ENCODE measurements at places on chromosomes 3 and 15. TPM values are rescaled to one million over a fixed set of nuclear protein-coding genes. Genes with fewer than 3 reads are reported as not detected.

GRCh38 chr3:173617490-173617889 is 219.9 kb downstream of the NLGN1 start:
- peaks cover 13% of the 10 kb centered on the region for H3K4me1 ChIP-seq
- DNase-seq, result no peak
- H3K27ac ChIP-seq, result no peak overlapping the region
- H3K4me3 ChIP-seq, result no peak overlapping the region
- no peaks in the 10 kb centered on the region for H3K27me3 ChIP-seq
- H3K36me3 ChIP-seq, result no peaks in the 10 kb centered on the region

GRCh38 chr15:52180196-52180835 is 10.9 kb downstream of the GNB5 start:
- H3K27me3 ChIP-seq, result peaks cover 24% of the 10 kb centered on the region
- peak overlapping the region; percentile 89 for H3K4me3 ChIP-seq
- peak overlapping the region; percentile 84 for H3K27ac ChIP-seq
- no peaks in the 10 kb centered on the region for H3K36me3 ChIP-seq

DNA sequence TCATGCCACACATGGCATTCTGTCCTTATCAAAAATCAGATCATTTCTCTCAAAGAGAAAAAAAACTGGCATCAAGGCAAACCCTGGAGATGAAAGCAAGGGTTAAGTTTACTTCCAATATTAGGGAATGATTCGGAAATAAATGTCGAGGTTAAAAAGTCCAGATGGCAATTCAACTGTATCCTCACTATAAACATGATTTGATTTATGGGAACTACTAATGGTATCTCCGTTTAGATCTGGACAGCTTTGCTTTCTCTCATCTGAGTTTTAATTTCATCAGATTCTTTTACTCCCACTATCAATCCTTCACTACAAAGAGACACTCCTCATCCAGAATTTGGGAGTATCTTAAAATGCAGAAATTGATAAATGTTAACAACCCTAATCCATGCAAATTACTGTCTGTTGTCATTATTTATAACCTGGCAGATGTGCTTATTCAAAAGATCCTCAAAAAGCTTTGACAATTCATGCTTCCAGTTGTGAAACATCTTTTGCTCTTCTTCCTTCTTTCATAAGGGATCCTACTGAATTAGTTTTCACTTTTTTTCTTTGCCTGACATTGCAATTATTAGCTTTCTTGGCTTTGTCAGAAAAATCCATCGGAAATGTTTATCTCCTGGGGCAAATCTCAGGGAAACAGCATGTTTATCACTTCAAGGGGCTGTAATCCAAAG is 903.2 kb downstream of the MCTP2 start:
- no peaks in the 10 kb centered on the region for H3K27me3 ChIP-seq
- H3K4me1 ChIP-seq, result peaks cover 34% of the 10 kb centered on the region
- peak overlapping the region; percentile 26 for H3K4me3 ChIP-seq
- H3K36me3 ChIP-seq, result no peaks in the 10 kb centered on the region

GRCh38 chr15:49852756-49853155 is 231.9 kb downstream of the DTWD1 start:
- no peaks in the 10 kb centered on the region for H3K27me3 ChIP-seq
- no peak for DNase-seq
- H3K4me1 ChIP-seq, result peaks cover 5% of the 10 kb centered on the region
- H3K36me3 ChIP-seq, result peaks cover 5% of the 10 kb centered on the region
- H3K4me3 ChIP-seq, result no peak overlapping the region

GRCh38 chr3:115617591-115617990 is 5.7 kb upstream of the GAP43 start:
- no peak overlapping the region for H3K27ac ChIP-seq
- H3K4me1 ChIP-seq, result no peaks in the 10 kb centered on the region
- no peaks in the 10 kb centered on the region for H3K36me3 ChIP-seq
- H3K27me3 ChIP-seq, result peaks cover 7% of the 10 kb centered on the region
- no peak overlapping the region for H3K4me3 ChIP-seq

DNA sequence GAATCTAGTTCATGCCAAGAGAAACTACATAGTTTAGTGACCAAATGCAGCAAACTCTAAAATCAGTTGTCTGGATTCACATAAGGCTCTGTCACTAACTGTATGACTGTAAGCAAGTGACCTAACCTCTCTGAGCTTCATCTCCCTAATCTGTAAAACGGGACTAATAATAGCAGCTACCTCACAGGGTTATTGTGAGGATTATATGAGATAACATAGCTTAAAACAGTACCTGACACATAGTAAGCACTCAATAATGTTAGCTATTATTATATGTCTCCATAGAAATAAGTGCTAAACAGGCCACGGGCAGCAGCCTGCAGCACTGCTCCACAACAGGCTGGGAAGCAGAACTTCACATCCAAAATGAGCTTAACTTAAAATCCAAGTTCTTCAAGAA is 30.2 kb downstream of the NPTN start:
- H3K27me3 ChIP-seq, result no peaks in the 10 kb centered on the region
- no peak overlapping the region for H3K4me3 ChIP-seq
- DNase-seq, result no peak
- no peak overlapping the region for H3K27ac ChIP-seq

DNA sequence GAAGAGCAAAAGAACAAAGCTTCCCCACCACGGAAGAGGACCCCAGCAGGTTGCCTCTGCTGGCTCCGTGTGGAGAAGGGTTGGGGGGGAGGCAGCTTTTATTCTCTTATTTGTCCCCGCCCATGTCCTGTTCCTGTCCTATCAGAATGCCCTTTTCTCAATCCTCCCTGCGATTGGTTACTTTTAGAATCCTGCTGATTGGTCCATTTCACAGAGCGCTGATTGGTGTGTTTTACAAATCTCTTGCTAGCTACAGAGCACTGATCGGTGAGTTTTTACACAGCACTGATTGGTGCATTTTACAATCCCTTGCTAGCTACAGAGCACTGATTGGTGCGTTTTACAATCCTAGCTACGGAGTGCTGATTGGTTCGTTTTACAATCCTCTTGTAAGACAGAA is 100.6 kb upstream of the KLF13 start:
- H3K4me1 ChIP-seq, result peaks cover 14% of the 10 kb centered on the region
- no peak for DNase-seq
- H3K27me3 ChIP-seq, result peaks cover 7% of the 10 kb centered on the region
- no peaks in the 10 kb centered on the region for H3K36me3 ChIP-seq

DNA sequence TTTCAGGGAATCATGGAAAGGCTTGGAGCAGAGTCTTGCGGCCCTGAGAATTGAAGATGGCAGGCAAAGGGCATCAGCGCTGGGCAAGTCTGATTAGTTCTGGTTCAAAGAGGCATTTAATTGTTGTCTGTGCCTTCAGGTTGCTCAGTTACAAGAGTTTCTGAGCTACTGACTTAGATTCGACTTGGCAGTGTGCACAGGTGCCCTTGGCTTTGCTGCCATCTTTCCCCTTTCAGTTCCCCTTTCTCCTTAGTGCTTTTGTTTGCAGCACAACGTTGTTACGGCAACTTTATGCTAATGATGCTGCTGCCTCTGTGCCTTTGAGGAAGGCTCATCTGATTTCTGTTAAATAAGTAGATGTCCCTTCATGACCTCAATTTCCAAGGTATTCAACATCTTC is 12.5 kb downstream of the P2RY14 start:
- no peaks in the 10 kb centered on the region for H3K36me3 ChIP-seq
- H3K4me3 ChIP-seq, result no peak overlapping the region
- DNase-seq, result no peak
- peaks cover 11% of the 10 kb centered on the region for H3K27me3 ChIP-seq
- H3K27ac ChIP-seq, result no peak overlapping the region

DNA sequence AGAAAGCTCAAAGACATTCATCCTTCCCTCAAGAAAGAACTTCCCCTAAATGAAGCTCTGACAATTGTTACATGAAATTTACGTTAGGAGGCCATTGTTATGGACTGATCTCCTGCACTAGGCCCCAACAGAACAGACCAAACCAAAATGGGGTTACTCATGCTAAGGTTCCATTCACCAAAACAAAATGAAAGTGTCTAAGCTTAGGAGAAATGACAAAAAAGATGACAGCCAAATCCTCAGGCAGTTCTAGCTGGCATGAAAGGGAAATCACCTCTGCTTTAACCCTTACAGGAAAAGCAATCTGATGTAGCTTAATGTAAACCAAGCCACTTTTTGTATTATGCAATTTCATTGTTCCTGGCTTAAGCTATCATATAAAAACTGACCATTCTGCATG is 271.2 kb downstream of the MAGI1 start:
- H3K36me3 ChIP-seq, result peaks cover 3% of the 10 kb centered on the region
- no peak for DNase-seq
- H3K27me3 ChIP-seq, result peaks cover 3% of the 10 kb centered on the region

- H3K36me3 ChIP-seq, result no peaks in the 10 kb centered on the region
- H3K27me3 ChIP-seq, result peaks cover 6% of the 10 kb centered on the region
- no peaks in the 10 kb centered on the region for H3K4me1 ChIP-seq
Observed at GRCh38 chr3:65130782-65131181, 443.0 kb upstream of the ADAMTS9 start.

DNA sequence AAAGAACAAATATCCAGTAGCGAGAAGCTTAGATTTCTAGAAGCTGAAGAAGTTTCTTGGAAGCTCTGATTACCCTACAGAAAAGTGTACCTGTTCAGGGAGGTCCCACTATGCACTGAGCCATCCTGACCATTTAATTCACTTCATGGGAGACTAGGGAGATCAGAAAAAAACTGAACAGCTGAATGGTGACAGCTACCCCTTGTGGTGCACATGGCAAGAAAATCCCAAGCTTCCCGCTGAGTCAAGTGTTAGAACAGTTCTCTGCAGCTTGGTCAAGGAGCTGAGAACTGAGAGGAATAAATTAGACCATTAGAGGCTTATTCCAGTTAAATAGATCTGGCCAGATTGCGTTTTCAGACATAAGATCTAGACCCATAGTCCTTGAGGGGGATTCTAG is 197.2 kb upstream of the VEPH1 start:
- H3K36me3 ChIP-seq, result no peaks in the 10 kb centered on the region
- no peak overlapping the region for H3K27ac ChIP-seq
- DNase-seq, result no peak

- peaks cover 31% of the 10 kb centered on the region for H3K36me3 ChIP-seq
- no peak for DNase-seq
- H3K27ac ChIP-seq, result no peak overlapping the region
- H3K4me1 ChIP-seq, result no peaks in the 10 kb centered on the region
Observed at GRCh38 chr15:61943992-61944391, 116.3 kb downstream of the VPS13C start.

DNA sequence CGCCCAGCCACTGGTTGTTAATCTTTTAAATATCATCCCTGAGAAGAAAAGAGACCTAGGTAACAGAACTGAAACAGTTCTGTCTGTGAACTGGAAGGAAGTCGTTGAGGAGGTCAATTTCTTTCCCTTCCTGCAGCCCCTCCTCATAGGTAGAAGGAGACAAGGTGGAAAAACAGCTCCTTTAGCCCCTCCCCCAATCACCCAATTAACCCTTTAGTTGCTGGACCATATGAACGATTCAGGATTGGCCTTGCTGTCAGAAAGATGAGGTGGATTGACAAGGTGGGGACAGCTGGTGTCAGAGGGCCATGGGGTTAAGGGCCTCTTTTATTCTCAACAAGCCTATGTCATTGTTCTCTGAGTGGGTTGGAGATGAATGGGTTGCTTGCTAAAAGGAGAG is 36.0 kb upstream of the ZNF445 start:
- H3K27ac ChIP-seq, result no peak overlapping the region
- no peak for DNase-seq
- no peak overlapping the region for H3K4me3 ChIP-seq
- H3K36me3 ChIP-seq, result no peaks in the 10 kb centered on the region
- peaks cover 16% of the 10 kb centered on the region for H3K4me1 ChIP-seq

GRCh38 chr3:32510075-32510724 is 7.5 kb upstream of the CMTM6 start:
- no peak overlapping the region for H3K27ac ChIP-seq
- no peaks in the 10 kb centered on the region for H3K36me3 ChIP-seq
- H3K27me3 ChIP-seq, result no peaks in the 10 kb centered on the region
- H3K4me3 ChIP-seq, result no peak overlapping the region
- H3K4me1 ChIP-seq, result peaks cover 4% of the 10 kb centered on the region

- no peak overlapping the region for H3K27ac ChIP-seq
- peaks cover 17% of the 10 kb centered on the region for H3K4me1 ChIP-seq
- H3K4me3 ChIP-seq, result peak overlapping the region; percentile 60
- H3K36me3 ChIP-seq, result no peaks in the 10 kb centered on the region
Observed at GRCh38 chr3:158095814-158096704, 10.2 kb downstream of the SHOX2 start.

- no peak overlapping the region for H3K27ac ChIP-seq
- peak; percentile 29 for DNase-seq
- H3K36me3 ChIP-seq, result no peaks in the 10 kb centered on the region
- H3K4me1 ChIP-seq, result peaks cover 20% of the 10 kb centered on the region
- peaks cover 8% of the 10 kb centered on the region for H3K27me3 ChIP-seq
Observed at GRCh38 chr3:42855547-42856380, 19.9 kb downstream of the CYP8B1 start.

DNA sequence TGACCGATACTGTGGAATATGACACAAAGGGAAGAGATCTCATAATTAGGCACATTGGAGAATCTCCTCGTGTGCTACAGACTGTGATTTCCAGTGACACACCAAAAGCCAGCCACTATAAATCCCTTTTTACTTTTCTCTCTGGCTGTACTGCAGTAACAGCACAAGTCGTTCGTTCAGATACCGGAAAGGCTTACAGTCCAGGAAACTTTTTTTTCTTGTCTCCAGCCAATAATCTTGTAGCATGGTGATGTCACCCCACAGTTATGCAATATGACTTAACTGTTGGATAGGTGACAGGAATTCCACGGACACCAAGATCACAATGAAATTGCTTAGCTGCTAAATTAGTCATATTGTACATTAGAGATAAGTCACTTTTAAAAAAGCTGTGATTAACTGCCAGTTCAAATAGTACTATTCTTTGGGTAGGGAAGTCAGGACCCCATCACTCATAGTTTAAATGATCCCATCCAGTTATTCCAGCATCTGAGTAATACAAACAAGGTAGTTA is 36.3 kb upstream of the TSC22D2 start:
- H3K36me3 ChIP-seq, result no peaks in the 10 kb centered on the region
- H3K27me3 ChIP-seq, result no peaks in the 10 kb centered on the region
- peak overlapping the region; percentile 72 for H3K4me3 ChIP-seq
- peaks cover 37% of the 10 kb centered on the region for H3K4me1 ChIP-seq
- H3K27ac ChIP-seq, result peak overlapping the region; percentile 94

DNA sequence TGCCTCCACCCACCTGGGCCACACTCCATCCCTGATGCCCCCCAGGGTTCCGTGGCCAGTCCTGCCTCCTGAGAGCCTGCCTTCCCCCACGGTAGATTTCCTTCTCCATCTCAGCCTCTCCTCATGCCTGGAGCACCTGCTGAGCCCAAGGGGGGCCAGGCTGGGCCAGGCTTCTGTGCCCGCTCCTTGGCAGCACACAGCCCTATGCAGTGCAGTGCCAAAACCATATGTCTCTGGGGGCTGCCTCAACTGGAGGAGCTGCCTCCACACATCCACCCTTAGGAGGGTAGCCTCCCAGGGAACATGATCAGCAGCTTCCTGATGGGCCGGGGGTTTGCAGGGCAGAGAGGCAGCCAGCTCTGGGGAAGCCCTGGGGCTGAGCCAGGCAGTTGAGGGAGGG is 24.6 kb upstream of the GATA2 start:
- no peaks in the 10 kb centered on the region for H3K36me3 ChIP-seq
- no peak overlapping the region for H3K4me3 ChIP-seq
- peaks cover 39% of the 10 kb centered on the region for H3K27me3 ChIP-seq
- no peak for DNase-seq
- no peak overlapping the region for H3K27ac ChIP-seq
- H3K4me1 ChIP-seq, result no peaks in the 10 kb centered on the region

TAGLN3 gene
- total RNA-seq, result 4.8 TPM

FSIP1 gene
- total RNA-seq, result 2.9 TPM

LRRK1 gene
- total RNA-seq, result 2.0 TPM

GOLGA8A gene
- total RNA-seq, result 64.0 TPM

ADIPOQ gene
- not detected for total RNA-seq

RUBCN gene
- 26.7 TPM for total RNA-seq

ABI3BP gene
- 5.0 TPM for total RNA-seq

VEPH1 gene
- 8.6 TPM for total RNA-seq

ITPKA gene
- total RNA-seq, result 1.9 TPM

PLSCR2 gene
- not detected for total RNA-seq

SV2B gene
- total RNA-seq, result 1.7 TPM

P2RY14 gene
- 0.14 TPM for total RNA-seq

GOLGA6L7 gene
- not detected for total RNA-seq

AADAC gene
- total RNA-seq, result 1.3 TPM

TRIP4 gene
- 22.4 TPM for total RNA-seq

Measured in type B pancreatic cell (in vitro differentiated cells).